Retina (tissue), 1 donor: ENCODE measurements at places on chromosomes 5 and 9.

- no peak for DNase-seq
Observed at GRCh38 chr9:120944434-120944843, 17.8 kb upstream of the TRAF1 start.

DNA sequence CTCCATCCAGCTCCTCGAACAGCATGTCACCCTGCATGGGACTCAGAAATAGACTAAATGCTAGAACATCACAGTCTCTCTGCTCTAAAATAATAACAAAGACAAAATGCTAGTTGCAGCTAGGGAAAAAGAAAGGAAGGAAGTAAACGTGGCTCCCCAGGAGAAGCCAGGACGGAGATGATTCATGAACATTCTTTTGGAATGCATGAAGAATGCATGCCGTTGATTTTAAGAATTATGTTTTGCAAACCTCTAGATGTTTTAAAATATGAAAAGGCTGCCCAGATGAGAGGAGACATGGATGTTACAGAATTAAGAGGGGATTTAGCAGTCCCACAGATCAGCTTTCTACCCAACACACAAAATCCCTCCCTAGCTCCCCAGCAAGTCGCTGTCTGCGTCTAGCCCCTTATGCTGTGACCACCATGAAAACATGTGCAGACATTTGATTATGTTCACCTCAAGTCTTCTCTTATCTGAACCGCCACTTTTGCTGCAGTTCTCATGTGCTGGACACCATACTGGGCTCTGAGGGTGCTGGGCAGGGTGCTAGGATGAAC is 139.4 kb upstream of the LMX1B start:
- no peak for DNase-seq

DNA sequence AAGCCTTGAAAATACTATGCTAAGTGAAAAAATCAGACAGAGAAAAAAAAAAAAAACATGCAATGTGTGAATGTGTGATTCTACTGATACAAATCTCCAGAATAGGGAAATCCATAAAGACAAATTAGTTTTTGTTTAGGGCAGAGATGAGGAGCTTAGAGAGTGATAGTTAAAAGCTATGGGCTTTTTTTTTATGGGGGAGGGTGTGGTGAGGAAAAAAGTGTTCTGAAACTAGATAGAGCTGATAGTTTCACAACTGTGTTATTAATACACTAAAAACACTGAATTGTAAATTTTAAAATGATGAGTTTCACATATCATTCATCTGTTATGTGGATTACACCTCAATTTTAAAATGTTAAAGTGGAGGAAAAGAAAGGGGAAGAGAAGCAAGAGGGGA is 228.3 kb upstream of the ZNF462 start:
- DNase-seq: no peak

DNA sequence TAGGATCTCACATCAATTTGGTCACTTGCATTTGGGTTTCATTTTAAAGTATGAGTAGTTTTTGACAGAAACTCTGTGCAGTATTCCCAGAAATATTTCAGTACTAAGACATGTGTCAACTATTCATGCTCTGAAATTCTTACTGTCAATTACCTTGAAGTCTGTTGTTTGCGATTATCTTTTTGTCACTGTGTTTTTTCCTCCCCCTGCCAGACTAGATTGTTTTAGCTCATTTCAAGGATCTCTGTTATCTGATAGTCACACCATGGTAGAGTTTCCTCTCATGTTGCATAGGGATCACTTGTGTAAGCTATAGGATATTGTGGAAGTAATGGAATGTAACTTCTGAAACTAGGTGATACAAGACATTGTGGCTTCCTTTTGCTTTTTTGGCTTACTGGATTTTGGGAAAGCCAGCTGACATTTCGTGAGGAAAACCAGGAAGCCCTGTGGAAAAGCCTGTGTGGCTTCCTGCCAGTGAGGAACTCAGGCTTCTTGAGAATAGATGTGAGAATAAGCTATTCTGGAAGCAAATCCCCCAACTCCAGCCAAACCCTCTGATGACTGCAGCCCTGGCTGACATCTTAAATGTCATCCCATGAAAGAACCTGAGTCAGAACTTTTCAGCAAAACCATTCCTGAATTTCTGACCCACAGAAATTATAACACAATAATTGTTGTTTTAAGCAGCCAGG is 122.2 kb downstream of the FGF10 start:
- DNase-seq: no peak

DNA sequence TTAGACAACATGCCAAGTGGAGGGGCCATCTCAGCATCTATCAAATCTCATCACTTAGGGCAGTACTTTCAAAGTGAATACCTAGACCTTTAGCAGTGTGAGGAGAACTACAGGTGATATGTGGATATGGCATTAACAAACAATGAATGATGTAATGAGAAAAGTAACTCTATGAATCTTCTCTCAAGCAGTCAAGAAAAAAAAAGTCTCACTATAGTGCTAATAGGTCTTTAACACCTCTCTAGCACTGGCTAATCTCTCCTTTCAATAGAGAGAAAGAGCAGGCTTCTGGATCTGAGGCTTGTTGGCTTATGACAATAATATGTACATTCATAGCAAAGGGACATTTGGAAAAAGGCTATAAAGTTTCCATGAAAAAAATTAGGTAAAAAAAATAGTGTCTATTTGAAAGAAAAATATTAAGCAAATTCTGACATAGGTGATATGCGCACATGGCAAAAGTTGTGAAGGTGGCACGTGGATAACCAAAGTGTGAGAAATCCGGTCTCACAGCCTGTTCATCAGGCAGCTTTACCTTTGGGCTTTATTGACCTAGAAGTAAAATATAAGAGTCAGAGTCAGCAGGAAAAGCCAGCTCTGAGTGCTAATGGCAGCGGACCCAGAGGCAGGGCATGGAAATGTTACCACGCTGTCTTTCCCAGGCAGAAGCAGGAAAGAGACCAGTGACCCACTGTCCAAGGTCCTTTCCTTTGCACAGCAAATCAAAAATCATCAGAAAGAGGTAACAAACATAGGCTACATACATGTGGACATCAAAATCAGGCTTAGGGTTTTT is 203.4 kb downstream of the EFNA5 start:
- no peak for DNase-seq

- no peak for DNase-seq
Observed at GRCh38 chr9:115653171-115653606, 500.4 kb upstream of the PAPPA start.

DNA sequence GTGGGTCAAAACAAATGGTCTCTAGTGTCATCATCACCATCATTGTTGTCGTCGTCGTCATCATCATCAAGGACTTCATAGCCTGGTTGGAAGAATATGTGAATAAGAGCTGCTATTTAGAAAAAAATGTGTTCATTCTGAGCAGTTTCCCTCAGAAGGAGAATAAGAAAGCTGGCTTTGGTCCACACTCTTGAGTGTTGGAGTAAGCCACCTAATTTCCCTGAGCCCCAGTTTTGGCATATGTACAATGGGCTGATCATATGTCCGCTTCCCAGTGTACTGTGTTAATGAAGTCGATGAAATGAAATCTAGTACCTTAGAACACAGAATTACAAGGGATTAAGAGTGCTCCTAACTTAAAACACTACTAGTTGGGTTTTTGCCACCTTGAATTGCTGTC is 545.5 kb downstream of the CCDC171 start:
- no peak for DNase-seq

- no peak for DNase-seq
Observed at GRCh38 chr9:107914151-107914550, 424.6 kb upstream of the KLF4 start.

DNA sequence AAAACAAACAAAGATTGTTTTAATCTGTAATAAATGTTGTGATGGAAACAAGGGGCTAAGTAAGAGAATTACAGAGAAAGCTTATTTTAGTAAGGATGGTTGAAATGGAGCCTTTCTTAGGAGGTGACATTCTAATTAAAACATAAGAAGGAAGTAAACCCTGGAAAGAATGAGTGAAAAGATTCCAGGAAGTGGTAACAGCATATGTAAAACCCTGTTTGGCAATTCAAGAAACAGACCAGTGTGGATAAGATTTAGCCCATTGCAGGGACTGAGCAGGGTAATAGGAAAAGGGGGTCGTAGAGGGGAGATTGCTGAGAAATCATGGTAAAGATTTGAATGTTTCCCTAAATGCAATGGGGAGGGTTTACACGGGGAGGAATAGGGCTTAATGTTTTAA is 21.6 kb upstream of the PIP5K1B start:
- DNase-seq: no peak
